ENCODE measurements at places on chromosomes 5 and 9.

DNA sequence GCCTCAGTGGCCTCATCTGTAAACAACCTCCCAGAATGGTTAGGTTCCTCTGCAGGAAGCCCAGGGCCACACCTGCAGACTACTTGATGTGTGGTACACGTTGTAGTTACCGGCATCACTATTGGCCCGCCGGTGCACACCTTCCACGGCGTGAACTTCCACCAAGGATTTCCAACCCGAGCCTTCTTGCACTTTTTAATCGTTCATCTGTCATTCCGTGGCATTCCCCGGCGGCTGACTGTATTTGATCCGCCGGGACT lies 5.3 kb upstream of the TRIM41 start:
- DNase-seq = no peak

DNA sequence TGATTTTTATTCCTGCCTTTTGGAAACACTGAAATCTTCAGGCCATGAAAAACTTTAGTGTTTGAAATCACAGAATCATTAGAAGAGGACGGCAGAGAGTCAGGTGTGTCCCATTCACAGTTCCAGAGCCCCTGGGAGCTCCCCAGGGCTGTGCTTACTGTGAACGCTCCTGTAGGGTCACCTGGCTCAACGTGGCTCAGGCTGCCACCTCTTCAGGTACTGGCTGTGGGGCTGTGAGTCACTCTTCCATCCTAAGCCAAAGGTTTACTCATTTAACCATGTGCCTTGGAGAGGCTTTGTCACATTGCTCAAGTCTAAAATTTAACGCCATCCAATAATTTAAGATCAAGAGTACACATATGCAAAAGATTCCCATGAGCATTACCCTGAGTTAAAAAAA lies 50.2 kb upstream of the FSTL4 start:
- DNase-seq = no peak

- DNase-seq = no peak
Observed at GRCh38 chr9:95363051-95363841, 45.7 kb upstream of the FANCC start.

DNA sequence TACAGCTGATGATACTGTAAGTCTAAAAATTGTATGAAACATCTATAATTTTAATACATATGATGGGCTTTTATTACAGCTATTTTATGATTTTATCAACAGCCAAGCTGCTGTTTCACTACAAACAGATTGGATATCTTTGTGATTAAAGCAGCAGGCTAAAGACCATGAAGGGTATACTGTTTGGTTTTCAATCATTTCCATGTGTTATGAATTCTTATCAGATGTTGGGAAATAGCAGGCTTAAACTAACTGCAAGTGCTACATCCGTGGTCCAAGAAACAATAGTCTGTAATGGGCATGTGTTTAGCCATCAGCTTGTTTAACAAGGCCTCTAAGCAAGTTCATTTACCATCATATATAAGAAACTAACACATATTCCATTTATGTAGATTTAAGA lies 107.5 kb downstream of the CWC27 start:
- no peak for DNase-seq

DNA sequence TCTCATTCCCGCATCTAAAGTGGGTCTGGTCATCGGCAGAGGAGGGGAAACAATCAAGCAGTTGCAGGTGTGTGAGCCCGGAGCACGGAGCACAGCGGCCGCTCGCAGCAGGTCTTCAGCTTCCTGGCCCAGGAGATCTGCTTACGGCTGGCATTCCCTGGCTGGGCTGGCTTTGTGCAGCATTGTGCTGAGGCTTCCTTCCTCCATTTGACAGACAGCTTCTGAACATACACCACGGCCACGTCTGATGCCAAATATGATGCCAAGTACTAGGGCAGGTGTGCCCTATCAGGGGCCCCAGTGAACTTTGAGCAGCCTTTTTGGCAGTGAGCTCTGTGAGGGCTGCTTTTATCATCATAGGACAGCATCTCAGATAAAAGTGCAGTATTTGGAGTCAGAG lies 37.1 kb downstream of the FUBP3 start:
- no peak for DNase-seq

- no peak for DNase-seq
Observed at GRCh38 chr9:131714161-131714646, 25.7 kb downstream of the RAPGEF1 start.

DNA sequence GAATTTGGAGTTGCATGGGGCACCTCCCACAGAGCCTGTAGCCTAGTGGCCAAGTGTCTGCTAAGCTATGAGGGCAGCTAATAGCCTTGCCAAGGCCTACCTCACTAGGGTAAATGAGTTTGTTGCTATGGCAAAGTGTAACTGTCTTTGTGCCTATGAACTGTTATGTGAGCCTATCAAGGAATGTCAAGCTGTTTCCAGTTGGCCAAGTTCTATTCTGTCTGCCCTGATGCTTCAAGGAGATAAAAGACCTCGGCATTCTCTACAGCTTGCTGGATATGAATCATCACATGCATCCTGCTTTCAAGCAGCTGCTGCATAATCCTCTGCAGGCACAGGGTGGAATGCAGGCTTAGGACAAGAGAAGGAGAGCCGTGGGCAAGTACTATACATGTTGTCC lies 69.8 kb upstream of the CCDC112 start:
- DNase-seq = peak; percentile 85

DNA sequence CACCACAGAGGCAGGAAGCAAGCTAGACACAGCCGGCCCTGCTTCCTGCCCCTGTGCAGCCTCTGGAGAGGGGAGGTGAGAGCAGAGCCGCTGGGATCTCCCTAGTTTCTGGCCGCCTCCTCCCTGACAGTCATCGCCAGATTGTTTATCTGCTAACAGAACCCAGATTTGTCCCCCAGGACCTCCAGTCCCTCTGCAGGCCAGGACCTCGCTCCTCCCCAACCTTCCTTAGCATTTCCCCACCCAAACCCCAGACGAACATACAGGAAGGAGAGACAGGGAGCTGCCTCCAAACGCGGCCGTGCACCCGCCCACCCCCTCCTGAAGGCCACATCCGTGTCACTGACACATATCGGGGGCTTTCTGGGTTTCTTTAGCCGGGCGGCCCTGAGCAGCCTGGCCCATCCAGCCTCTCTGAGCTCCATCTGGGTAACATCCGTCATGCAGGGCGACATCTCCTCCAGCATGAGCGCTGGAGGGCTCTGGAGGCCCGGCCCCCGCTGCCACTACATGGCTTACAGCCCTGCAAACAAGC lies 47.5 kb downstream of the DBH start:
- no peak for DNase-seq

- peak; percentile 83 for DNase-seq
Observed at GRCh38 chr5:172868436-172868923, 34.4 kb downstream of the ERGIC1 start.

GRCh38 chr5:145855763-145856267 lies 17.0 kb downstream of the GRXCR2 start:
- no peak for DNase-seq

DNA sequence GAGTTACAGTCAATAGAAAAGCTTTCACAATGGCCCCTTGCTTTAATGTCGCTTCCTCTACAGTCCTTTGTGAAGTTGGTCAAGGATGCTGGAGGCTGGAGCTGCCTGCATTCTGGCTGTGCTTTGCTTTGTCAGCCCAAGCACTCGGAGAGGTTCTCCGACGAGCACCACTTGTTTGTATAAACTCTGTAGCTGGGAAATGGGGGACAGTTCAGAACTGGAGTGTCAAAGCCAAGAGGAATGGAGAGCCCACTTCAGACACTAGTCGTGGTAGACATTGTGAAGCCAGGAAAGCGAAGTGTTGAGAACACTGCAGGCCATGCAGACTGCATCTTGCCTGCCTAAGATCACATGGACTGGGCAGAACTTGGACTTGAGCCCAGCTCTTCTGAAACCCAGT lies 330.3 kb downstream of the GADD45G start:
- DNase-seq = no peak

- DNase-seq = no peak
Observed at GRCh38 chr9:98724810-98725530, 16.2 kb upstream of the GABBR2 start.

DNA sequence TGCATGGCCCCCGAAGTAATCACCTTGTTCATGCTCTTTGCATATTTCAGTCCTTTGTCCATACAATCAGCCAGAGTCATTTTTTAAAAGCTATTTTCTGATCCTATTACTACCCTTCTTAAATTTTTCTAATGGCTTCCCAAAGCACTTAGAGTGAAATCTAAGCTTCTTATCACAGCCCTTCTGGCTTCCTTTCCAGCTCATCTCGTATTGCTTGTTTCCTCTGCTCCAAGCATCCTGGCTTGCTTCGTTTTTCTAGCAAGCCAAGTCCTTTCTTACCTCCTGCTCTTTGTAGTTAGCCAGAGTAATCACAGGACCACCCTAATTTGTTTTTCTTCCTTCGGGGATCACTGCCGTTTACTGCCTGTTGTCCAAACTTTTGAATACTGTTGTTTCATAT lies 453.3 kb downstream of the KIF4B start:
- DNase-seq = no peak

- DNase-seq = no peak
Observed at GRCh38 chr9:133485531-133486260, 6.8 kb upstream of the SLC2A6 start.

- no peak for DNase-seq
Observed at GRCh38 chr5:157080286-157080685, 21.4 kb upstream of the HAVCR1 start.

DNA sequence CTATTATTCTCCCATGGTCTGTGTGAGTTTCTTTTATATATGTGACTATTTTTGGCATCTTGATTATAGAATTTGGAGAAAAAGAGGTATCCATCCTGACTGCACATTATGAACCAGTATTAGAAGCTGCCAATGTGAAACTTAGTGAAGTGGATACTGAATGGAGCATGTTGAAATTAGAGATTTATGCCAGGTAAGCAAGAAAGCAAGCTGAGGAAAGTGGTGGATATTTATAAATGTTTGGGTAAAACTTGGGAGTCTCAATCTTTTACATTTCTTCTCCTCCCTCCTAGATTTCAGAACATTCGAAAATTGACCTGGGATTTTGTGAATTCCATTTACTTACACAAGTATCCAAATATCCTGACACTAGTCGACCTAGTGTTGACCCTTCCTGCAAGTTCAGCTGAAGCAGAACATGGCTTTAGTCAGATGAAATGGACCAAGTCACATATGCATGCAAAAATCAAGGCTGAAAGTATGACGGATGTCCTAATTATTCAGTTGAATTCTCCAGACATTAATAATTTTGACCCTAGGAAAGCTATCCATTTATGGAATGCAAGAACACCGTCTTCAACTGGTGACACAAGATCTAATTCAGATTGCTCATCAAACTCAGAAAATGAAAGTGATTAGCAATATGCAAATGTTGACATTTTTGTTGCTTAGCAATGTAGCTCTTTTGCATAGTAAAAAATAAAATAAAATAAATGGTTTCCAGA lies 66.8 kb upstream of the IL7R start:
- no peak for DNase-seq

- DNase-seq = peak; percentile 49
Observed at GRCh38 chr9:70020991-70021571, 22.6 kb upstream of the MAMDC2 start.

- DNase-seq = peak; percentile 37
Observed at GRCh38 chr5:41707853-41708603, 162.2 kb downstream of the OXCT1 start.

DNA sequence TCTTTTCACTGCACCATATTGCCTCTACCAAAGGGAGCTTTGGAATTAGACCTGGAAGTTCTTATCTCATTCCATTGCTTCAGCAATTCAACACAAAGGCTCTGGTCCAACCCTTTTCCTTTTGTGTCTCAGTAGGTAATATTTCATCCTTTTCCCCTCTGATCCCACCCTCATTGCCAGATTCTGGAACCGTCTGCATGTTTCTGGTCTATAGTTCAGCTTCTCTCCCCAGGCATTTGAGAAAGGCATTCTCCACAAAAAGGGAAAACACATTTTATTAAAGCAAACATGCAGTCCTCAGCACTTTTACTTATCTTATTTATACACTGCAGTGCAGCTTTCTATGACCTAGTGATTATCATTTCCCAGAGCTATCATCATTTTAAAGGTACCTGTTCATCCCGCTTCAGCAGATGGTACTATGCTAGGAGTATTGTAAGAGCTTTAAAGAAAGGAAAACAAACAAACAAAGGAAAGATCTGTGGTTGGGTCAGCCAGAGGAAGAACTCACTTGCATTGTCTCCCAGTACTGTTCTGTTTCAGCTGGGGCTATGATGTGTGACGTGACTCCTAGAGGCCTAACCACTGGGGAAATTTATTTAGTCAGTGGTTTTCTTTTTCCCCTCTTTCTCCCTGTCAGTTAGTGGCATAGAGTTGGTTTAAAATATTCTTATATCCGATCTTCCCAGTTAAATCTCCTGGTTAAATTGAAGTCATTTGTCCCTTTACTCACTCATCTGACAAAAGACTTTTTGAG lies 269.2 kb downstream of the TMEM38B start:
- no peak for DNase-seq

DNA sequence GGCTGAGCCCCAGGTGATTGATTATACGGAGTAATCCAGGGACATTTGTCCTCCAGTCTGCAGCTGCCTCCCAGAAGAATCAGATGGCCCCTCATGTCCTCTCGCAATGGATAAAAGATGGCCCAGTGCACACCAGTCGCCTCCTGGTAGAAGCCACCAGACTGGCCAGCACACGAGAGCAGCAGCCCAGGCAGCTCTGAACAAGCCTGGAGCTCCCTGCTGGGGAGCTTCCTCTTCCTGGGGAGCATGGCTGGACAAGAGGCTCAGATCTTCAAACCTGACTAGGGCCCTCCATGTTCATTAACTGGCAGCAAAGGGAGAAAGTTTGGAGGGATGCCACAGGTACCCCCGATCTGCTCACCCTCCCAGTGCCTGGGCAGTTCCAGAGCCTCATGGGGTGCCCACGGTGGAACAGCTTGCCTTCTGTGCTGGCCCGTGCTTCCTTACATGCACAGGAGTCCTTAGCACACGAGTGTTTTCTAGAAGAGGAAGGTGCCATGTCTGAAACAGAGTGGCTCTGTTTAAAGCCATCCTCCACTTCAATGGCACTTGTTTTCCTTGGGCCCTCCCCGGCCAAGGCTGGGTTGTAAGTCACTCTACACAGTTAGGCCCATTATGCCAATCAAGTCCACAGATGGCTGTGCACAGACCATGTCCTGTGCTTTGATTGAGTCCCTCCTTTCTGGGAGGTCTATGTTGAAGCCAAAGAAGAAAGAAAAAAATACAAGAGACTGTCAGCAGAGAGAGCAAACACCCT lies 75.6 kb downstream of the PRRT1B start:
- DNase-seq = no peak

- no peak for DNase-seq
Observed at GRCh38 chr9:130794923-130795495, 40.0 kb upstream of the ABL1 start.

DNA sequence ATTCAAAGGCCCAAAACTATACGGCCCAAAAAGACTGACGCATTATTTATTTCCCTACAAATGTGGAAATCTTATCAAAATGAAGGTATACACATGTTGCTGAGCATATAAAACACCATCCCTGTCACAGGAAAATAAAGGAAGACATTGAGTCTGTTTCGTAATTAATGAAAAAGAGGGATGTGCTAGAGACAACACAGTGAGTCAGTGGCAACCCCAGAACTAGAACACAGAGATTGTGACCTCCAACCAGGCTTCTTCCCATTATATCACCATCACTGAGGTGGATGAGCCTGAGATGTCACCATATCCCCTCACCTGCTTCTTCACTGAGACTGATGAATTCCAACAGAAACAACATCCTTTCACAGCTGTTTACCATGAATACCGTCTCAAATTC lies 3.8 kb downstream of the NDUFA8 start:
- no peak for DNase-seq

- DNase-seq = no peak
Observed at GRCh38 chr5:53243403-53243802, 133.8 kb upstream of the MOCS2 start.

GRCh38 chr5:139678751-139679750 lies 30.9 kb downstream of the CXXC5 start:
- no peak for DNase-seq

GRCh38 chr5:14783691-14784090 lies 87.9 kb downstream of the ANKH start:
- DNase-seq = no peak
